ENCODE measurements at places on chromosomes 2 and 18. TPM values are rescaled to one million over a fixed set of nuclear protein-coding genes. Genes with fewer than 3 reads are reported as not detected.
A peak's percentile ranks its signal among the peaks of the same experiment; 100 is the strongest.

NLRC4 gene
- total RNA-seq = 0.20 TPM

DNA sequence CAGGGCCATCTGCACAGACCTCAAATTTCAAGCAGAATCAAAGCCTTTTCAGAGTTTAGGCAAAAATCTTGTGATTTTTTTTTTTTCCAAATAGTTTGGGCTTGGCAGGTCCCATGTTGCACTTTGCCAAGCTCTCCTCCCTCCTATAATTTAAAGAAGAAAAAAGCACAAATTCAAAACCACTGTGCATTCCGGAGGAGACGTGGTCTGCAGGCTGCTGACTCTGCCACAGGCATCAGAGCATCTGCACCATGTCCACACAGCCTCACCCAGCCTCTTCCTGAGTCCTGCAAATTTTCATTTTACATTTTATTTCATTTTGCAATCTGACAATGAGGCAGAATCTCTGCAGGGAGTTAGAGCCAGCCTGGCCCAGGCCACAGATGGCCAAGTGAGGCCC, 15.7 kb upstream of the GPC1 start:
- DNase-seq = no peak

- no peak for DNase-seq
These were observed 4.7 kb downstream of the HMSD start for GRCh38 chr18:63953811-63954210.

DNA sequence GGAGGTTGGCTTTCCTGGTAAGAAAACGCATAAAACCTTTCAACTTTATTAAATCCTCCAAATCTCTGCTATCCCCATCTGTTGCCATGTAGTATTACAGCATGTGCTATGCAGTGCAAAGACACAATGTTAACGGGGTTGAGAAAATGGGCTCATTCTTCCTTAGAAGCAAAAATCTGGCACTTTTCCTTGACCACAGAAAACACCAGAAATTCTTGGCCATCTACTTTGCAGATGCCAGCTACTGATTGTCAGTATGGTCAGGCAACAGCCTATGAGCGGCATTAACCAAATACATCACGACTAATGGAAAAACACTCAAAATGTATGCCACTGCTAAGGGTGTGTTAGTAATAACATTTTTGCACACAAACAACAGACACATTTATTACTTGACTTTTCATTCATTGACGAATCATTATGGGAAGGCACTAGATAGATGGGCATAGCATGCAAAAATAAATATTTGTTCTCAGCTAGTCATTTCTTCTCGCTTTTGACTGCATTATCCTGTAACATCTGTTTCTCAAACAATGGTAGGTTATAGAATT, 65.2 kb upstream of the CRIM1 start:
- DNase-seq = no peak

GRCh38 chr2:234631646-234632514, 135.0 kb upstream of the ARL4C start:
- DNase-seq = no peak

GRCh38 chr18:59484561-59485328, 125.7 kb upstream of the LMAN1 start:
- DNase-seq = no peak

GAD1 gene
- total RNA-seq = not detected

CHRNA1 gene
- total RNA-seq = 306 TPM

INPP5D gene
- total RNA-seq = 18.7 TPM

- DNase-seq = peak; percentile 16
These were observed 117.1 kb upstream of the SERTAD2 start for GRCh38 chr2:64770781-64771334.

GRCh38 chr2:780002-780401, 102.8 kb upstream of the TMEM18 start:
- no peak for DNase-seq

DNA sequence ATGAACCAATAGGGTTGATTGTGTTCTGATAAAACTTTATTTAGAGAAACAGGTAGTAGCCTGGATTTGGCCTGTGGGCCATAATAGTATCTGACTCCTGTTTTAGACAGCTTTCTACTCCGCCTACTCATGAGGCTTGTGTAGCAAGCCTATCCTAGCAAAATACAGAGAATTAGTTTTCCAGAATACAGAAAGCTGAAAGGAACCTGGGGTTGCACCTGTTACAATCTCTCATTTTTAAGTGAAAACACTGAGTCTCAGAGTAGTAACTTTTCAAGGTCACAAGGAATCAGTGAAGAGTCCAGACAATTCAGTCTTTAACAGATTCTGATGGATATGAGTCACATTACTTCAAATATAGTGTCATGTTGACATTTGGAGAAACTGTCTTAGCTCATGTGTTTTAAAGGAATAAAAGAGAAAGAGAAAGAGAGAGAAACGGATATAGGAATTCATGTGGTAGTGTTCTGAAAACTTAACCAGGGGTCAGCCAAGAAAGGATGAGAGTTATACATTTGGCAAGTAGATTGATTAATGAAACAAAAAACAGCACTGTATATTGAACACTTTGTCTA, 17.0 kb downstream of the ARHGAP28 start:
- no peak for DNase-seq

DNA sequence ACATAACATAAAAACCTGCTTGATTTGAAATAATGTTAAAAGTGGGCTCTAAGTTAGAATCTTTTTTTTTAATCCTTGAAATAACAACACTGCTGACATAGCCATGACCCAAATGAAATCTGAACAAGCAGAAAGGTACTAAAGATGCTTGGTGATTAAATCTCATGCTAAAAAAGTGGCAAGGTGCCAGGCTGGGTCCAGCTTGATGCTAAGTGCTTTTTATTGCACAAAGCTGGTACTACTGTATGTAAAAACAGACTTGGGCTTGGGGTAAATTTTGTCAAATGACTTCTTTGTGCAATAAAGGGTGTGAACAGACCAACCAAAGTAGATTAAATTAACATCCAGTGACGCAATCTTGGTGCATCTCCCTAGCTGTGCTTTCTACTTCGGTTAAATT, 13.4 kb downstream of the BCL11A start:
- no peak for DNase-seq

DNA sequence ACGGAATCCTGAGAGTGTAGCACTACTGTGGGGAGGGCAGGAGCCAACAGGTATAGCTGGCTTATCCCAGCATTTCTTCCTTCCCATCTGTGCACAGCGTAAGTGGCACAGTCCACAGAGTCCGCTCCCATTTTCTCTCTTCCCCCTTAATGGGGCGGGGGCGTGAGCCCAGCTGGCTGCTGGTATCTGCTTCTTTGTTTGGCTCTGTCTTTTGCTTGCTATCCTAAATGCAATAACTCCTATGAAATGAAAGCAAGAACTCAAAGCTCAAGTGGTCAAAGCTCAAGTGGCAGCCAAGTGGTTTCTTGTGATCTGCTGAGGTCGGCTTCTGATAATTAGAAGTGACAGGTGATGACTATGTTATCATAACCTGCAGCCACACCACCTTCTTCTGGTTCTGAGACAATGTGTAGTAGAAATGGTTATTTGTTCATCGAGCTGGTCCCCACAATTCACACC, 192.7 kb downstream of the PLCL1 start:
- DNase-seq = no peak

- DNase-seq = no peak
These were observed 20.5 kb downstream of the IL18R1 start for GRCh38 chr2:102376052-102376591.

GRCh38 chr2:205675861-205676516, 6.3 kb upstream of the NRP2 start:
- no peak for DNase-seq

DNA sequence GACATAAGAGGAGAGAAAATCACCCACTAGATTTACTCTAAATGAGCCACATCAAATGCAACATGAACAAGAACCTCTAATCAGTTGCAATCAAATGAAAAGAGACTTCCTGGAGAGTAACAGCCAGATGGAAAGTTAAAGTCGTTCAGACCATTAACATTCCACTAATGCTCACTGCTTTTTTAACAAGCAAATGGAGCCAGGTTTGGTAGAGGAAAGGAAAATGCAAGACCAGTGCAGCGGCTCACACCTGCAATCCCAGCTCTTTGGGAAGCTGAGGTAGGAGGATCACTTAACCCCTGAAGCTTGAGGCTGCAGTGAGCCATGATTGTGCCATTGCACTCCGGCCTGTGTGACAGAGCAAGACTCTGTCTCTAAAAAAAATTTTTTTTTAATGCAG, 48.5 kb downstream of the CACNB4 start:
- DNase-seq = no peak

DNAH7 gene
- 0.05 TPM for total RNA-seq

GRCh38 chr2:160394153-160394552, 99.5 kb downstream of the RBMS1 start:
- DNase-seq = no peak

DNA sequence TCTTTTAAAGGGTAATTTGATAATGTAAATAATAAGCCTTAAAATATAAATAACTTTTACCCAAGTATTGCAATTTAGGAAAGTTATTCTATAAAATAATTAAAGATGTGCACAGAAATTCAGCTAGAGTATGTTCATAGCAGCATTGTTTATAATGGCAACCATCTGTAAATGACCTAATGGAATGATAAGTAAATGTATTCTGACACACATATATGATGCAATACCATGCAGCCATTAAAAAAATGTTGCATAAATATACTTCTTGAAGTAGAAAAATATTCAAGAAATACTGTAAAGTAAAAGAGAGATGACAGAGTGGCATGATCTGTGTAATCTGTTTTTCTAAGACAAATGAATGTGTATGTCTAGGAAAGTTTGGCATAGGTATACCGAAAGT, 545.7 kb downstream of the ZEB2 start:
- DNase-seq = no peak

SDC1 gene
- total RNA-seq = 1.2 TPM

GRCh38 chr2:239865059-239865639, 160.0 kb downstream of the NDUFA10 start:
- no peak for DNase-seq

GRCh38 chr2:217193431-217194340, 333.8 kb upstream of the TNP1 start:
- DNase-seq = no peak

DNA sequence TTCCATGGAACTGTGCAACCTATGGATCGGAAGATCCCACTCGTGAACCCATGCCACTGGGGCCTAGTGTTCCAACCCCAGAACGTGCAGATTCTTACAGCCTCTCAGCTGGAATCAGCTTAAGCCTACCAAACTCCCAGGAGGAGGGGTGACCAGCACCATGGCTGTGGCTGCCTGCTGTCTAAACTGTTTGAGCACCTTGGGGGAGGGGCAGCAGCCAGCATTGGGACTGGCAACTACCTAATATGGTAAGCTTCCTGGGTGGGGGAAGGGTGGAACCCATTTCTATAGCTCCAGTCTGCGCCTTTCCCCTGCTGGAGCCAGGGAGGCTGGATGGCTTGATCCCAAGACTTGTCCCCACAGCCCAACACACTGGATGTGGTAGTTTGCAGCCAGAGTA, 10.7 kb upstream of the POLE4 start:
- no peak for DNase-seq

- DNase-seq = no peak
These were observed 19.2 kb downstream of the MTA3 start for GRCh38 chr2:42587526-42588117.
